NCI-H510A treated with DMSO at 0.1 percent for 48 hours (cell line): ENCODE measurements at places on chromosomes 5 and 9.

DNA sequence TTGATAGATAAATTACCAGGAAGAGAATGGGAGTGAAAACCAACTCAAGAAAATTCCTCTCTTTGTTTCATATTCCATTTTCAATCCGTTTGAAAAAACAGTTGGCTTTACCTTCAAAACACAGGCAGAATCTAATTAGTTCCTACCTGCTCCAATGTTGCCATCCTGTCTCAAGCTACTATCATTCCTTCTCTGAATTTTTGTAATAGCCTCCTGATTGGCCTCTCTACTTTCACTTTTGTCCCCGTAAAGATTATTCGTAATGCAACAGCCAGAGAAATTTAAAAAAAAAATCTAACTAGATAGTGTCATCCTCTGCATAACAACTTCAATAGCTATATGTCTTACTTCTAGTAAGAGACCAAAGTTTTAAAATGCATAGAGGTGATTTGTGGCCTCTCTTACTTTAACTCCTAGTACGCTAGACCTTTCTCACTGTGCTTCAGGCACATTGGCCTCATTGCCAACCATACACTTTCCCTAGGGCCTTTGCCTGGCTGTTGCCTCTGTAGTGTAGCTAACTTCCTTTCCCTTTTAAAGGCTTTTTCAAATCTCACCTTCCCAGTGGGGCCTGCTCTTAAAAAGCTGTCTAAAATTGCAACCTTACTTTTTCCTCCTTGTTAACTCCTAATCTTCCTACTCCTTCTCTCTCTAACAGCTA, 311.3 kb upstream of the GRIN3A start:
- no peak for DNase-seq

DNA sequence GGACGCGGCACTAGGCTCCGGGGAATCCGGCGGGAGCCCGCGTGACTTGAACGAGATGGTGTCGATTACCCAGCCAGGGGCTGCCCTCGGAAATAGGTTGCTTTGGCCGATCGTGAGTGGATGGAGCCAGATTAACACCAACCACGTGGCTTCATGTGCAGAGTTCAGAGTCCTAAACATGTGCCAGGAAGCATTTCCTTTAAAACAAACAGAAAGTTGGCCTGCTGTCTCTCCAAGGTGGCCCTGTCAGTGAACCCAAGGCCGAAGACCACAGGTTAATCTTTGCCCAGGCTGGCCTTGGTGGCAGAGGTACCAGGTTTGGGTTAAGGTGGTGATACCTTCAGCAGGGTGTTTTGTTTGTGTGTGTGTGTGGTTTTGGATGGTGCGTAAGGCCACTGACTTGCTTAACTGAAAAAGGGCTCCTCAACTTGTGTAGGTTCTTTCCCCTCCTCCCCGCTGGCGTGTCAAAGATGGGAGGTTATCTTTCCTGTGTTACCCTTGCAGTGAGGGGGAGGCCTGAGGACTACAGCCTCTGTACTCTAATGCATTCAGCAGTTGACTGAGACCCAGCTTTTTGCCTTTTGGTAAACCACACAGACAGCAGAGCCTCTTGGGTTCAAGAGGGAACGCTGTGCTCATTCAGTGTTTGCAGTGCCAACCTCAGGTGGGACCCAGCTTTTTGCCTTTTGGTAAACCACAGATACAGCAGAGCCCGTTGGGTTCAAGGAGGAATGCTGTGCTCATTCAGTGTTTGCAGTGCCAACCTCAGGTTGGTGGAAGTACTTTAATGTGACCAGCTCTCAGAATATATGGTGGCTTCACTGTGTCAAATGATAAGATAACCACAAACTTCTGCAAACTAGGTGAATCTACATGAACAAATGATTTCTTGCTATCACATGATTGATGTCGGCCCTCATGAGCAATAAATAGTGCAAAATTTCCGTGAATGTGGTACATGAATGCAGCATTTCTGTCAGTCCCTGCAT, 1.4 kb downstream of the IQGAP2 start:
- DNase-seq, result no peak

GRCh38 chr9:75833778-75834177, 56.7 kb upstream of the PCSK5 start:
- DNase-seq, result no peak

GRCh38 chr9:2506321-2506720, 115.3 kb upstream of the VLDLR start:
- DNase-seq, result no peak

GRCh38 chr9:130289711-130290241, 24.2 kb downstream of the HMCN2 start:
- no peak for DNase-seq

GRCh38 chr5:158660726-158661125, 439.0 kb downstream of the EBF1 start:
- no peak for DNase-seq

DNA sequence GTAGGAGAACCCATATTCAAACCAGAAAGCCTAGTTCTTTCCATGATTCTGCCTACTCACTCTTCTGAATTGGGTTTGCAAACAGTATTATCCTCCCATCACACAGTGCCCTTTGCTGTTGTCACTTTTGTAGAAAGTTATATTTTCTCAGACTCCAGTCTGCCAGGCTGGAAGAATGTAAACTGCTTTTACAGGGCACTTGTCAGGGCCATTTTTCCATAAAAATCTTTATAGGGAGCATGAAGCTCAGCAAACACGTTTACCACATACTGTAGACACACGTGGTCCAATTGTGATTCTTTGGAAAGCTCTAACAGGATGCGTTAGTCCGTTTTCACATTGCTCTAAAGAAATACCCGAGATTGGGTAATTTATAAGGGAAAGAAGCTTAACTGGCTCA, 204.0 kb downstream of the KCNN2 start:
- DNase-seq, result no peak

DNA sequence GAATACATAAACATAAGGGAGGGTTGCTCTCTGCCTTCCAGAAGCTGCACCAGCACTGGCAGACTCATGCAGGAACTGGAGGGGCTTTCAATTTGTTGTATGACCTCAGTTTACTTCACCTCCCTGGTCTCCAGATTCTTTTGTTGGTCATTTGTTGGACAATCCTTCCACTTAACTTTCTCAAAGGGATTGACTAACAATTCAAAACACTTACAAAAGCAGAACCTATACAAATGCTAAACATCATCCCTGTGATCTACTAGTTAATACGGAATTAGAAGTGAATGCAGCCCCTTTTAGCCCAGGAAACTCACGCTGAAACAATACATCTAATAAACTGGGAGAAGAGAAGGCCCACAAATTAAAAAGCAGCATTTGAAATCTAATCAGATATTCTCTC, 404.6 kb upstream of the BRINP1 start:
- no peak for DNase-seq

DNA sequence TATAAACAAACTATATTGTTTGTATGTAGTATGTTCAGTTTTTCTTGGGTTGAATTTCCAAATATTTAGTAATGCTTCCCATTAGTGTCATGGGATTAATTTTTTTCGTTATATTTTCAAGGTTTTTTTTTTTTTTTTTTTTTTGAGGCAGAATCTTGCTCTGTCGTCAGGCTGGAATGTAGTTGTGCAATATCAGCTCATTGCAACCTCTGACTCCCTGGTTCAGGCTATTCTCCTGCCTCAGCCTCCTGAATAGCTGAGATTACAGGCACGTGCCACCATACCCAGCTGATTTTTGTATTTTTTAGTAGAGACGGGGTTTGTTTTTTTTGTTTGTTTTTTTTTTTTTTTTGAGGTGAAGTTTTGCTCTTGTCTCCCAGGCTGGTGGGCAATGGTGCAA, 10.6 kb downstream of the DDX46 start:
- no peak for DNase-seq

GRCh38 chr5:119398727-119399466, 43.1 kb downstream of the TNFAIP8 start:
- no peak for DNase-seq
